ENCODE measurements at places on chromosomes 1 and 21.

- no peak for DNase-seq
Observed at GRCh38 chr1:21246905-21247642, 43.2 kb downstream of the ECE1 start.

DNA sequence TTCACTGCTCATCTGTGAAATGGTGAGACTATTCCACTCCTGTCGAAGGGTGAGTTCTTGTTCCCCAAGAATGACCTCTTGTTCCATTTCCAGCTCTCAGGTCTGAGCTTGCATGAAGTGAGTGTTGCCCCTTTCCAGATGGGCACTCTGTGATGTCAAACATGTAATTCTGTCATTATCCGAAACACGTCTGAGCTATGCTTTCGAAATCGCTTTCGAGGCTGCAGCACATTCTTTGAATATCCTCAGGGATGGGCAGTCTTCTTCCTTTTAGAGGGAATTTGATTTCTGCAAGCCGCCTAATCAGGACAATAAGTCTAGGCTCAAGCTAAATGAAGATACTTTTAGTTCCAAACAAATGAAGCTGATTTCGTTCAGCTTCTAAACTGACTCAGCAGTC, 15.1 kb downstream of the NFASC start:
- DNase-seq, result no peak

- no peak for DNase-seq
Observed at GRCh38 chr1:59126366-59126765, 170.5 kb upstream of the FGGY start.

- DNase-seq, result no peak
Observed at GRCh38 chr1:60893136-60893930, 189.0 kb upstream of the NFIA start.

GRCh38 chr21:14918527-14918926, 146.3 kb downstream of the NRIP1 start:
- DNase-seq, result peak; percentile 14

GRCh38 chr1:115084902-115085511, 4.3 kb downstream of the TSPAN2 start:
- no peak for DNase-seq

DNA sequence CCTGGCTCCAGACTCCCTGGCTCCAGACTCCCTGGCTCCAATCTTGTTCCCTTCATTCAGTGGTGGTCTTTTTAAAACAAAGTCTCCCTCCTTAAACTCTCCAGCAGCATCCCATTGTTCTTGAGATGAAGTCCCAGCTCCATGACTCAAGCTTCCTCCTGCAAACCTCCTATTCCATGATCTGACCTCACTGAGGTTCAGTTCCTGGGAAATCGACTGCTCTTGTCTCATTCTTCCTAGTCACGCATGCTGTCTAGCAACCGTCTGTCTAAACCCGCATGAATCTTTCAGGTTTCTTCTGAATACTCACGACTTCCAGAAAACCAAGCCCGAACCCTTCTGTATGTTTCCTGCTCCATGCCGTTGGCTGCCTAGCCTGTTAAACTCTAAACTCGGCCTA, 91.9 kb downstream of the RAVER2 start:
- DNase-seq, result no peak

- DNase-seq, result no peak
Observed at GRCh38 chr1:118366286-118366685, 181.3 kb upstream of the SPAG17 start.

DNA sequence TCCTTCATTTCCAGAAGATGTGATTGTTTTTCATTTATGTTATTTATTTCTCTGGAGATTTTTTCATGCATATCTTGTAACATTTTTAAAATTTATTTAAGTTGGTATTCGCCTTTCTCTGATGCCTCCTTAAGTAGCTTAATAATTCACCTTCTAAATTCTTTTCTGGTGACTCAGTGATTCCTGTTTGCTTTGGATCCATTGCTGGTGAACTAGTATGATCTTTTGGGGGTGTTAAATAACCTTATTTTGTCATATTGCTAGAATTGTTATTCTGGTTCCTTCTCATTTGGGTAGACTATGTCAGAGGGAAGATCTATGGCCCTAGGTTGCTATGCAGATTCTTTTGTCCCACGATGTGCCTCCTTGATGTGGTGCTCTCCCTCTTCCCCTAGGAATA, 1347.2 kb upstream of the B3GALT2 start:
- DNase-seq, result no peak

GRCh38 chr1:112761714-112762480, 46.8 kb upstream of the PPM1J start:
- no peak for DNase-seq

- no peak for DNase-seq
Observed at GRCh38 chr1:100971021-100971420, 54.6 kb downstream of the DPH5 start.
